ENCODE measurements at places on chromosomes 13 and 19. TPM values are rescaled to one million over a fixed set of nuclear protein-coding genes. Genes with fewer than 3 reads are reported as not detected.

- no peak for DNase-seq
Observed at GRCh38 chr19:6491802-6492592, 10.1 kb downstream of the TUBB4A start.

DNA sequence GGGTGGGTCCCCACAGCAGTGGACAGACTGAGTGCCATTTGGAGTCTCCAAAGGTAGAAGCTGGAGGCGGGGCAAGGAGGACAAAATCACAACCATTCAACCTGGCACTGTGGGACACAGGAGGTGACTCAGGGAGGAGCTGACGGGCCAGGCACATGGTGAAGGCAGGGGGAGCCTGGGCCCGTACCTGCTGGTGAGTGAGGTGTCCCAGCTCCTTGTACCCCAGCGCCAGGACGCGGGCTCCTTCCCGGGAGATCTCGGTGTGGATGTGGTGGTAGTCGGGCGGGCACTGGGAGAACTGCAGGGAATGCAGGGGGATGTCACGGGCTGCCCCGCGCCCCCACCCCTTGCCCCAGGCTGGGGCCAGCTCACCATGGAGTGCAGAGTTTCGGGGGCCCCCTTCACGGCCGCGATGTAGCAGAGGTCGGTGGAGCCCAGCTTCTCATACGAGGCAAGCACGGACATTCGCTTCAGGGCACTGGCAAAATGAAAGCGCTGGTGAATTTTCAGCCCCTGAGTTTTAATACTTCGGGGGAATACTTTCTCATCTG, 9.8 kb downstream of the ATP13A1 start:
- DNase-seq: no peak

ZNF582 gene
- 4.0 TPM for total RNA-seq

DNA sequence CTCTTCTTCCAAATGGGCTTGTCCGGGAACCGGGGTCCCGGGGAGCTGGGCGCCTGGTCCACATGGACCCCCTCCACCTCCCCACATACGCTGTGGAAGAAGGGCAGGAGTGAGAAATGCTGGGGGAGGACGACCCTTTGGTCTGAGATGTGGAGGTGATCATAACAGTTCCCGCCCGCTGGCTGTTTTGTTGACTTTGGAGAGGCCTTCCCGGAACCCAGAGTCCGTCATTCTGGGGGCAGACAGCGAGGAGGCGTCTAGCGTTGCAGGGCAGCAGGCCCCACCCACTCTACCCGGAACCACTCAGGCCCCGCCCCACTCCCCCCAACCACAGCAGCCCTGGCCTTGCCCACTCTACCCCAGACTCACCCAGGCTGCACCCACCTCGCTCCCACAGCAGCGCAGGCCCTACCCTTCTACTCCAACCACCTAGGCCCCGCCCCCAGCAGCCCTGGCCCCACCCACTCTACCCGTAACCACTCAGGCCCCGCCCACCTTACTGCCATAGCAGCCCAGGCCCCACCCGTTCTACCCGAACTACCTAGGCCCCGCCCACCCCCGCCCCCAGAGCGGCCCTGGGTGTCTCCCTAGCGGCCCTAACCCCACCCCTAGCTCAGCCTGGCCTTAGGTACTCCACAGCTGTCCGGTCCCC, 7.1 kb downstream of the GPR108 start:
- peak; percentile 94 for DNase-seq

DNA sequence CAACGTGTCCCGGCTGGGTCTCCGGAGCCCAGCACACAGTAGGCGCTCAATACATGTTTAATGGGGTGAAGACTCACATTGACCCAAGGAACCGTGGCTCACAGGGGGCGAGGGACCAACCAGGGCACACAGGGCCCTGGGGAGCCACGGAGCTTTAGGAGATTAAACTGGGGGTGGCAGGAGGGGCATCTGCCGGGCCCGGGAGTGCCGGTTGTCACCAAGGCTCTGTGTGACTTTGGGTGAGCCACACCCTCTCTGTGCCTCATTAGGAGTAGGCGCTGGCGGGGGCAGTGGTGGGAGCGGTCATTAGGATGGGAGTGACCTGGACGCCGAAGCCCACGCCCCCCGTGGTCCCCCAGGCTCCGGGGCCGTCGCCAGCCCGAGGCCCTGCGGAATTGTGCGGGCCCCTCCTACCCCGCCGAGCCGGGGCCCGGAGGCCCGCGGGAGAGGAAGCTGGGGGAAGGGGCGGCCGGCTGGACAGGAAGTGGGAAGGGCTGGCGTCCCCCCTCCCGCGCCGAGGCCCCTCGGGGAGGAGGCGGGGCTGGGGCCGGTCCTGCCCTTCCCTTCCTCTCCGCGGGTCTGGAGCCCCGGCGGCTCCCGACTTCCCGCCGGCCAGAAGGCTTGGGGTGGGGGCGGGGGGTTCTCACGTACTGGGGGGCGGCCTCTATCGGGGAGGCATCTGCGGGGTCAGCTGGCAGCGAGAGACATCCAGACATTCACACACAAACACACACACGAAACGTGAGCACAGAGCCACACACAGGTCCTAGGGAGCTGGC, 1.8 kb upstream of the SSBP4 start:
- no peak for DNase-seq

- DNase-seq: no peak
Observed at GRCh38 chr13:38265132-38265497, 84.5 kb upstream of the UFM1 start.

DNA sequence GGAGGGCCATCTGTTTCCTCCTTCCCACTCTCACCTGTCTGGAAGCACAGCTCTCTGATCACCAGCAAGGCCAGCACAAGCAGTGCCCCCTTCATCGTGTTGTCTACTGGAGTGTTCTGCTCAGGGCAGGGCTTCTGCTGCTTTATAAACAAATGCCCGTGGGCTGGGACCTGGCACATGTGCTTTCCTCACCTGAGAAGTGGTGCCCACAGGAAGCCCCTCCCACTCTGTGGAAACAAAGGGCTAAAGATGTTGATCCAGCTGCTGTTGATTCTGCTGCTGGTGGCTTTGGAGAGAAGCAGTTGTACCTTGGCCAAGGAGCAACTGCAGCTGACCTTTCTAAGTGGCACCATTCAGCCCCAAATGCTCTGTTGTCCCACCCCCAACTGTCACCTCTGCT, 26.4 kb upstream of the ZNF181 start:
- DNase-seq: no peak

NFIC gene
- total RNA-seq: 70.0 TPM

GRCh38 chr13:90793261-90793820, 554.1 kb upstream of the MIR17HG start:
- DNase-seq: no peak

GRCh38 chr19:1873524-1874473, 10.4 kb upstream of the KLF16 start:
- DNase-seq: no peak

GGACT gene
- total RNA-seq: 37.4 TPM

GRCh38 chr13:49305792-49306425, 58.2 kb downstream of the CDADC1 start:
- no peak for DNase-seq

MCEMP1 gene
- total RNA-seq: not detected
